Left kidney (tissue), 8 donors: ENCODE measurements at places on chromosomes 6 and 20. TPM values are rescaled to one million over a fixed set of nuclear protein-coding genes. Genes with fewer than 3 reads are reported as not detected.

DNA sequence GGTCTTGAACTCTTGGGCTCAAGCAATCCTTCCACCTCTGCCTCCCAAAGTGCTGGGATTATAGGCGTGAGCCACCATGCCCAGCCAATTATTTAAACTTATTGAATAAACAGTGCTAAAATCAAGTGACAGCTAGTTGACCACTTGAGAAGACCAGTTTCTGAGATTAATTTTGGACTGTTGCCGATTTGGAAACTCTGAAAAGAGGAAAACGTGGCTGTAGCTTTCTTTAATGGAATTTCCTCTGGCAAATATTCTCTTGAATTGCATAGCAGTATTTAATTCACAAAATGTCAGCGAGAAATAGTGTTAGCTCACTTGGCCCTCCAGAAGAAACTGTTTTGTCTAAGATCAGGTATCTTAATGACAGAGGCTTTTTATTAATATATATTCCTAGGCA, 754.5 kb downstream of the HDGFL1 start:
- DNase-seq: no peak

DNA sequence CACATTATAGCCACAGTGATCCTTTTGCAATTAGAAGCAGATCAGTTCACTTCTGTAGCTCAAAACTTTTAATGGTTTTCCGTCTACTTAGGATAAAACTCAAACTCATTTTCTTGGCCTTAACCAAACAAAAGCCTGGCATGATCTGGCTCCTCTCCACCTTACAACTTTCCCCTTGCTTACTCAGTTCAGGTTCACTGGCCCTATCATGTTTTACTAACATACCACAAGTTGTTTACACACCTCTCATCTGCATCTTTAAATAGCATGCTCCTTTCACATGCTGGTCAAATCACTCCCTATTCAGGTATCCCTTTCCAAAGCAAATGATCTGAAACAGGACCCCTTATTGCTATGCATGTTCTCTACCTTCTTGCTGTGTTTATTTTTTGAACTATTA, 191.4 kb upstream of the FAM83B start:
- peak; percentile 20 for DNase-seq

DNA sequence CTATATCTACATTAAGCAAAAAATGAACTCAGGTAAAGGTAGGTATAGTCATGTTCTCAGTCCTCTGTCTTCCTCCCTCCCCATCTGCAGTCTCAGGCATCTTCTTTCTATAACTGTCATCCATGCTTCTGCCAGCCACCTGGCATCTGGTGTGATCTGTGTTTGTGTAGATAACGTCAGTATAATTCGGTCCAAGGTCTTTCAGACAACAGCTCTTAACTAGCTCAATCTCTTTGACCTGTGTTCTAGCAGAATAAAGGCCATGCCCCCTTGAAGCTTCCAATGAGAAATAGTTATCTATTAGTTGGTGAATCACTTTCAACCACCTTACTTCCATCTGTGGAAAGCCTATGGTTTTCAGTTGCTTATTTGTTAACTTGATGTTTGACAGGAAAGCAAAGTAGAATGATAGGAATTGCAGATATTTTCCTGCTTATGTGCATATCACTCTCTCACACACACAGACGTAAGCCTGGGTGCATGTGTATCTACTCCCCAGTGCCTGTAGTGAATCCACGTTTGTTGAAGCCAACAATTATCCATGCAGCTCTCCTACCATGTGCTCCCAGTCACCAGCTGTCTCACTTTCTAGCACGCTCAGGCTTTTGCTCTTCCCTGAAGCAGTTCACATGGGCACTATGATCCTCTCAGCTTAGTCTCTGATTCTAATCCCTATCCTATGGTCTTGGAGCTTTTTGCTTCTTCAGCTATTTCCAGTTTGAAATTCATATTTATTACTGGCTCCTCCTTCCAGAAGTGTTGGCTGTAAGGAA, 433.7 kb upstream of the MANEA start:
- DNase-seq: no peak

DNA sequence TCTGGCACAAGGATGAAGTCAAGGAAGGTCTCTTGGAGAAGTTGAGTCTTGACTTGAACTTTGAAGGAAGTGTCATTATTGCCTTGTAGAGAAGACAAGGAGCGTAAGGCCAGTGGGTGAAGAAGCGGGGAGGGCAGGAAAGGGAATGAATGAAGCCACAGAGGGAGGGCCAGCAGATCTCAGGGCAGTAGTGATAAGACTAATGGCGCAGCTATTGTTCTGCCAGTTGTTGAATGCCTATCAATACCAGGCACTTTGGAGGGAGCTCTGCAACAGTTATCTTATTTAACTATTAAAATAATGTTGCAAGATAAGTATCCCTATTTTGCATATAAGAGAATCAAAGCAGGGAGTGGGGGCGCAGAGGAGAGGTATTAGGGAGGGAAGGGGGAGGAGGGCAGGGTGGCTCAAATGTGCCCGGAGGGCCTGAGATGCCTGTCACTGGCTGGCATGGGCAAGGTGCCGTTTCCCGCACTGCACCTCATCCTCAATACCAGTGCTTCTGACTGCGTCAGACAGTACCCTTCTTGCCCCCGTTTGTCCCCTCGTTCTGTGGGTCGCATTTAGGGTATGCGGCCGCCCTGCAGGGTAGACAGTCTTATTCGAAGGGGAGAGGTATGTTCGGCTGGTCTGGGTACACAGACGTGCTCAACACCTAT, 109.8 kb downstream of the ZDHHC14 start:
- no peak for DNase-seq

DNA sequence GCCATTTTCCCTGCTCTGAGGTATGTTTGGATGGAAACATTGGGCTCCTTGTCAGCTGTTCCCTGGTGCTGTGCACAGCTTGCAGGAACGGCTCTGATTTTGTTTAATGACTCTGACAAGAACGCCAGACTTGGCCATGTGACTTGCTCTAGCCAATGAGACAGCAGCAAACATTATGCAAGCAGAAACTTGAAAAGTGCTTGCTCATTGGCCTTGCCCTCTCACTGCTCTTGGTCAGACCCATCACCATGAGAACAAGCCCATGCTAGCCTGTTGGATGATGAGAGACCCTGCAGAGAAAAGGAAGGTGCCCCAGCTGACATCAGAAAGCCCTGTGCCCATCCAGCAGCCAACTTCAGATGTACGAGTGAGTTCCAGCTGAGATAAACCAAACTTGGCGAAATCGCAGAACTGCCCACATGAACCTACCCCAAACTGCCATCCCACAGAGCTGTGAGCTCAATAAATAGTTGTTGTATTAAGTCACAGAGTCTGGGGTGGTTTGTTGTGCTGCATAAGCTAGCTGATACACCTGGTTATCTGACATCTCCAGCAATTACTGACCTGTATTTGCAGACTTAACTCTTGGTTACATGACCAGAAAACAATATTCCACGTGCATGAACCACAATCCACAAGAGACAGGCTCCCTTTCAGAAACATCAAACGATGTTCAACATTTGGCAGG, 96.9 kb downstream of the JPH2 start:
- DNase-seq: no peak

GRCh38 chr6:110250838-110251237, 70.6 kb downstream of the CDC40 start:
- DNase-seq: no peak

- DNase-seq: no peak
Observed at GRCh38 chr6:170041526-170041925, 249.4 kb downstream of the DLL1 start.

DNA sequence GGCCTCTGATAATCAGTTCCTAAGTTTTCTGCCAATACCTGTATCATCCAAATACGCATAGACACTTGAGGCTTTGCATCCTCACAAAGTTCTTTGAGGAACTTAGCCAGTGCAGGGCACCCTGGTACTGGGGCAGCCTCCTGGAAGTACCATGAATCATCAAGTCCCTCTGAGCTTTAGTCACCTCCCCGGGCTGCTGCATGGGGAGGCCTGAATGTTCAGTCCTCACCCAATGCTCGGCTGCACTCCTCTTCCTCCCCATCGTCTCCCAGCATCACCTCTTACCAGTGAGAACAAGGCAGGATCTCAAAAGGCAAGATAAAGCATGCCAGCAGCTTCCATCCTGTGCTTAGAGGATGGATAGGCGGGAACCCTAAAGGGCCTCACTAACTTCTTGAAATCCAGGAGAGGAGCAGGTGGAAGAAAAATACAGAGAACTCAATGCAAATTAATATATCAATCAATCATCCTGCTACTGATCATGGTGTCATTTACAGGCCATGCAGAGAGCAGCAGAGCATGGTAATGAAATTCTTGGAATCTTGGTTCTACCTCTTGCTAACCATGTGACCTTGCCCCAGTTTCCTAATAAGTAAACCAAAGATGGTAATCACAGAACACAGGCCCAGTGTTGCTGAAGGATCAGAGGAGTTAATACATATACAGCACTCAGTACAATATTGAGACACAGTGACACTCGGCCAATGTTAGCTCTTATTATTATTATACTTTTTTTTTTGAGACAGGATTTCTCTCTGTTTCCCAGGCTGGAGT, 4.7 kb upstream of the CCN6 start:
- no peak for DNase-seq

The FKBP5 gene
- 26.8 TPM for polyA plus RNA-seq
